Endothelial cell of umbilical vein (primary cell): ENCODE measurements at places on chromosomes 12 and 14. TPM values are rescaled to one million over a fixed set of nuclear protein-coding genes. Genes with fewer than 3 reads are reported as not detected.

- no peak for DNase-seq
These were observed 97.3 kb downstream of the EXOC5 start for GRCh38 chr14:57171363-57171762.

- DNase-seq, result no peak
These were observed 390.2 kb downstream of the SOX5 start for GRCh38 chr12:23559268-23559753.

- peak; percentile 68 for DNase-seq
These were observed 3.6 kb downstream of the MGAT2 start for GRCh38 chr14:49623941-49624839.

DNA sequence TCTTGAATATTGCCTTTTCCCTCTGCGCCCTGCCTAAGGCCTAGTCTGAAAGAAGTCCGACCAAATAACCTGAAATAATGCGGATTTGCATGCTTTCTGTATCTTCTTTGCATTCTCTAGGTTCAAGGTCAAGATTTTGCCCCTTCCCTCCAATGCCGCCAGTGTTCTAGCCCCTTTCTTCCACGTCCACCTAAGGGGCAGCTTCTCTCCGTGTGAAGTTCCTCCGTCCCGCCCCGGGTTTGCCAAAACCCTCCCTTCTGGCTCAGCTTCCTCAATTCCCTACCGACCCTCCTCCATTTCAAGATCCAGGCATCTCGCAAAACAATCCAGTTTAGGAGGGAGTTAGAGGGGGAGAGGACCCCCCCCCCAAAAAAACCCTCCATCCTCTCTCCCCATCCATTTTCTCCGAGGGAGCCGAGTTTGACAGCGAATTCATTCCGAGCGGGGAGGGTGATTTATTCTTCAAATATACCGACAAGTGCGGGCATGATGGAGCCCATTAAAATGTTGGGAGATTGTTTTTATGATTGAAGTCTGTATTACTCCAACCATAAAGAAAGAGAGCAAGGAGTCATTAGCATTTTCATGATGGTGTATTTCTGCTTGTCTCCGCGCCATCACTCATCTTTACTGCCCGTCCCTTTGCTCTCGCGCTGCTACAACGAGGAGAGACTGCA lies 20.9 kb upstream of the ATP5MC2 start:
- no peak for DNase-seq

DNA sequence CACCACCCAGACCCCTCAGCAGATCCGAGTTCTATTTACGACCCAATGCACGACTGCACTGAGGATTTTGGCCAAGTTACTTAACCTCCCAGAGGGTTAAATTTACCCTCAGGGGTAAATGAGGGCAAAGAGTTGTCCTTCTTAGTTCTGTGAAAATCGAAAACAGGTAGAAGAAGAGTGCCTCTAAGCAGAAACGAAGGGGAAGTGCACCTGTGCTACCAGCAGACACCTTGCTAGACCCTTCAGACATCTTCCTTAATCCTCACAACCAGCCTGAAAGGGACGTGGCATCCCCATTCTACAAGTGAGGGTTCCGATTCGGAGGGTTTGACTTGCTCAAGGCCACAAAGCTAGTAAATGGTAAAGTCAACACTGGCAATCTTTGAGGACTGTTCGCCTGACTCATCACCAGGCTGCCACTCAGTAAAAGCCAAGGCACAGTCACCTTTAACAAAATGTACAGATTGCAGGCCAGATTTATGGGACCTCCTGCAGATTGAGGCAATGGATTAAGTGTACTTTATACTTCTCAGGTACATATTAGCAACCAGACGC lies 1.6 kb downstream of the GSG1 start:
- DNase-seq, result peak; percentile 45

GRCh38 chr14:20684662-20685456 lies 499 bp downstream of the RNASE4 start:
- DNase-seq, result no peak

GRCh38 chr12:108565976-108566375 lies 3.6 kb downstream of the ISCU start:
- peak; percentile 89 for DNase-seq

DNA sequence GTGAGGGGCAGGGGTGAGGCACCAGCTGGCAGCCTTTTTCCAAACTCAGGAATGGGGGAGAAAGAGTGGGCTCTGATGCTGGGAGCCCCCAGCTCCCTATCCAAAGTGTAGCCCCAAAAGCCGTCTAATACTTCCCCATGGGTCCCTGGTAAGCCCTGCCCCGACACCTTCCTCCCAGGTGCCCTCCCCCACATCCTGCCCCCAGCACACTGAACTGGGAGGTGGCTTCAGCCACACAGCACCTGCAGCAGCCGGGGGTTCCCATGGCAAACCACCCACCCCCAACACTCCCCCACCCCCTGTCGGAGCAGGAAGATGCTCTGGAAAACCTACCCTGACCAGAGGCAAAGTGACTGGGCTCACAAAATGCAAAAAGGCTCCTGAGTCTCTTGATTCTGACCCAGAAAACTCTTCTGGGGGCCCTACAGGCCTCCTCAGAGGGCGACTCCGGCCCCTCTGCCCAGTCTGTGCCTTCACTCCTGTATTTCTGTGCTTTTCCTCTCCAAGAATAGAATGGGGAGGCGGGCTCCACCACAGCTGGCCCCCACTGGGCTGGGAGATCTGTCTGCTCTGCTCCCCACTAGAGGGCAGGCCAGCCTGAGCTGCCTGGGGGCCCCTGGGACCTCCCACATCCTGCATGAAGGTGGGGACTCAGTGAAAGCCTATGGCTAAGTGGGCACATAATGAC lies 81.6 kb downstream of the ITPK1 start:
- no peak for DNase-seq

DNA sequence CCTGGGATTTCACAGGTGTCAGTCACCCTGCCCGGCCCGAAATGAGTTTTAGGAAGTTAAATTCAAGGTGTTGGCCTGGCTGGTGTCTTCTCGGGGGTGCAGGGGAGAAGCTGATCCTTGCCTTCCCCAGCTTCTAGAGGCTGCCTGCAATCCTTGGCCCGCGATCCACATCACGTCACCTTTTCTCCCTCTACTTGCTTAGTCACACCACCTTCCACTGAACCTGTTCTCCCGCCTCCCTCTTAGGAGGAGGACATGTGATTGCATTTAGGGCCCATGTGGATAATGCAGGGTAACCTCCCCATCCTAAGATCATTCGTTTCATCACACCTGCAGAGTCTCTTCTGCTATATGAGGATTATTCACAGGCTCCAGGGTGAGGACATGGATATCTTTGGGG lies 25.4 kb upstream of the ATXN2 start:
- DNase-seq, result no peak

GRCh38 chr12:42483521-42483790 lies 106.1 kb downstream of the PRICKLE1 start:
- peak; percentile 70 for DNase-seq

DNA sequence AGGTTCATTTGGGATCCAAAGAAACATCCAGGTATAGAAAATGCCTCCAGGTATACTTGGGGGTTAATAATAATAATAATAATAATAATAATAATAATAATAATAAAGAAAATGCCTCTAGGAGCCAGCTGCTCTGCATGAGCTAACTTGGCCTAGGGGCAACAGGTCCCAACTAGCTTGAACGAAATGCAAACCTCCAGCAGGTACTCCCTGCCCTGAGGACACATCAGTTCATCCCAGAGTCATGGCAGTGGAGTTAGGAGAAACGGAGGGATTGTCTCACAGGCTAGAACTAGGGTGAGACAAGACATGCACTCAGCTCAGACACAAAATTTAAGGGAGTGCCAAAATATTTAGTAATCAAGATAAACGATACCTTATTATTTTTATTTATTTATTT lies 12.5 kb upstream of the TMEM229B start:
- no peak for DNase-seq

DNA sequence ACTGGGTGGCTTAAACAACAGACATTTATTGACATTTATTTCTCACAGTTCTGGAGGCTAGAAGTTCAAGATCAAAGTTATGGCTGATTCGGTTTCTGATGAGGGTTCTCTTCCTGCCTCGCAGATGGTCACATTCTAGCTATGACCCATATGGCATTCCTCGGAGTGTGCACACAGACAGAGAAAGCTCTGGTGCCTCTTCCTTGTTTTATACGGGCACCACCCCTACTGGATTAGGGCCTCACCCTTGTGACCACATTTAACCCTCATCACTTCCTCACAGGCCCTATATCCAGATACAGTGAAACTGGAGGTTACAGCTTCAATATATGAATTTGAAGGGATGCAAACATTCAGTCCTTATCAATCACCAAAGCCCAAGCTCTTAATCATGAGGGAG lies 77.0 kb upstream of the OVCH1 start:
- no peak for DNase-seq

GRCh38 chr12:29559198-29559597 lies 61.7 kb upstream of the OVCH1 start:
- peak; percentile 45 for DNase-seq

LRTM2 gene
- not detected in 2 replicates for total RNA-seq

AMHR2 gene
- not detected in 2 replicates for total RNA-seq

DPF3 gene
- 3.5 and 8.1 TPM in 2 replicates for total RNA-seq

RDH16 gene
- 0.09 and 0.29 TPM in 2 replicates for total RNA-seq

TRHDE gene
- total RNA-seq, result not detected in 2 replicates

CLEC14A gene
- total RNA-seq, result 396 and 414 TPM in 2 replicates
